Daoy (cell line): ENCODE measurements at places on chromosomes 1 and 21. TPM values are rescaled to one million over a fixed set of nuclear protein-coding genes. Genes with fewer than 3 reads are reported as not detected.

PLCH2 gene
- 0.06 TPM in 1 of 2 replicates, not detected in the other for total RNA-seq

DNA sequence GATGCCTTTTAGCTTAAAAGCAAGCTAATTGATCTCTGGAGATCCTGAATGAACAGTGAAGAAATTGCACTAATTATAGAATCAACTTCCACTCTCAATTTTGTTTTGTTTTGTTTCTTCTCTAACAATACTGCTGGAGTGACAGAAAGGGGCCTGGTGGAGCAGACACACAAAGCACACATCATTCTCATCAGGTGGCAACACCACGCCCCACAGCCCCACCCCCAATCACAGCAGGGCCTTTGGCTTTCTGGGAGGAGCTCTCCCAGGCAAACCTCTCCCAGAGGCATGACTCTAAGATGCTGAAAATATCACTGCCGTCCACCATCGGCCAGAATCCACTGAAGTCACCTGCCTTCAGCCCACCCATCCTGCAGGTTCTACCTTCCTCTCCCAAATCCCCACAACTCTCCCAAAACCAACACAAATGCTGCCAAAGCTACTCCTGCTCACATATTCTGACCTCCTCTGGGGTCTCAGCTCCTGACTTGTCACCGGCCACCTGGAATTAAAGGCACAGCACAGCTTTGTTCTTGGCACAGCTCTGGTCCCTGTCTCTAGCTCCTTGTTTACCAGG is 120.7 kb downstream of the GRIK3 start:
- no peak for DNase-seq

- DNase-seq: no peak
Measured at GRCh38 chr1:218328769-218329168, 16.4 kb upstream of the TGFB2 start.

DNA sequence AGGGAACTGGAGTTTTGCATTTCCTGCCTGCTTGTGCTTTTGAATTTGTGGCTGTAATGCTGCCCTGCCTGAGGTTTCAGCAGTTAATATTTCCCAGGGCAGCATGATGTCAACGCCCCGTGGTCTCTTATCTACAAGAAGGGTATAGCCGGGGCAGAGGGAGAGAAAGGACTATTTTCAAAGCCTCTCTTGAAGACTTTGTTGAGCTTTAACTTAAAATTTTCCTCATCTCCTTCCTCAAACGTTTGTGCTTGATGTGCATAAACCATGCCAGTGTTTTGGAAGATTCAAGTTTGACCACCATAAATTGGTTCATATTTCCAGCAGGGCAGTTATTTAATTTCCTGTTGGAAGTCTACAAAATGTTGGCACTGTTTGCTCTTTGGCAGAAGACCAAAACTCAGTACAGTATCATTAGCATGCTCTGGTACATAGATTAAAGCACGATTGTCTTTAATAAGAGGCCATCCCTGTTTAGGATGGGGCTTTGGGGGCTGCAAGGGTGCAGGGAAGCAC is 43.4 kb downstream of the ROR1 start:
- DNase-seq: peak; percentile 78
